ENCODE measurements at places on chromosomes 7 and 10.

- no peak for DNase-seq
Measured at GRCh38 chr7:15643000-15643705, 43.3 kb downstream of the MEOX2 start.

GRCh38 chr7:18508443-18509427, 13.2 kb downstream of the HDAC9 start:
- no peak for DNase-seq

DNA sequence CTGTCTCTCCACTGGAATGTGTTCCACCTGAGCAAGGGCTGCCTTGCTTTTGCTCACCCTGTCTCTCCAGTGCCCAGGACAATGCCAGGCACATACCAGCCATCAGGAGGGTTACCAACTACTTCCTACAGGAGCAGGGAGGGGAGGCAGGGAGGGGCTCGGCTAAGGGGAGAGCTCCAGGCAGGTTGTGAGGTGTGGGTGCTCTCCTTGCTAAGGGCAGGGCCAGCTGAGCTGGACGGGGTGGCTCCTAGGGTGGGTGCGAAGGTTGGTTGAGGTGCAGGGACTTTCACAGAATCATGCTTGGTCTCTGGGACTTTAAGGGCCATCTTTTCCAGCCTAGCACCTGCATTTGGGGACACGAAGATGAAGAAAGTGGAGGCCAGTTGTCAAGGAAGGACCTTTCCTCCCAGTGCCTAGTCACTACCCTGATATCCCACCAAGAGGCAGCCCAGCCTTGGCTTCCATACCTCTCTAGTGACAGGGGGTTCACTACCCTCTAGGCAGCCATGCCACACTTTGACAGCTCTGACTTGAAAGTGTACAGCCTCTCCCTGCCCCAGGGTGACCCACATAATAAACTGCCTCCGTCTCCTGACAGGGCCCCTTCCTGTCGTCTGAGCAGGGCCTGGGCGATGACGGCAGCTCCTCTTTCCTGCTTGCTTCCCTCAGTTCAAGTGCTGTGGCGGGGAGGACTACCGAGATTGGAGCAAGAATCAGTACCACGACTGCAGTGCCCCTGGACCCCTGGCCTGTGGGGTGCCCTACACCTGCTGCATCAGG, 46.5 kb downstream of the TSPAN15 start:
- no peak for DNase-seq

GRCh38 chr7:7190142-7190541, 7.8 kb downstream of the C1GALT1 start:
- DNase-seq, result no peak
